Fibroblast of the aortic adventitia (primary cell): ENCODE measurements at places on chromosomes 16 and 17.

GRCh38 chr17:57655553-57655952, 89.5 kb downstream of the CCDC182 start:
- no peak for DNase-seq

GRCh38 chr17:83004791-83005380, 74.5 kb upstream of the METRNL start:
- no peak for DNase-seq

DNA sequence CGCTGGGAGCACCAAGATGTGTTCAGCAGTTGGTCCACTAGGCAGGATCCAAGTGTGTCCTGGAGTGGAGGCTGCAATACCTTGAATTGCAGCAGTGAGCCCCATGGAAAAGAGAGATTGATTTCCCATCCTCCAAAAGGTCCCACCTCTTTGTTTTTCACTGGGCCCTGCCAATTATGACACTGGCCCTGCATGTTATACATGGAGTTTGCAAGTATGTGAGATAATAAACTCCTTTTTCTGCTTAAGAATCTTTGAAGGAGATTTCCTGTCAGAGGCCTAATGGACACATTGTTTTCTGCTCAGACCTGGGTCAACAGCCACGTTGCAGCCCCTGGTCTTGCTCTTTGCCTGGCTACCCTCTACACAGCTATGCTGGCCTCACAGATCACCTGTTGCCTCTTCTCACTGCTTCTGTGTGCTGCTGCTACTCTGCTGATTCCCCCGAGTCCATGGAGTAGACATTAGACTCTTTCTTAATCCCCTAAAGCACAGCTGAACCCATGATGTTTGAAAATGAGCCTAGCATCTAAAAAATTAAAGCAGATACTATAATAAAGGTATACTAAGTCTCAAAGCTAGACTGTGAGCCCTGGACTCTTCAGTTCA, 341.9 kb upstream of the CDH11 start:
- DNase-seq = no peak

DNA sequence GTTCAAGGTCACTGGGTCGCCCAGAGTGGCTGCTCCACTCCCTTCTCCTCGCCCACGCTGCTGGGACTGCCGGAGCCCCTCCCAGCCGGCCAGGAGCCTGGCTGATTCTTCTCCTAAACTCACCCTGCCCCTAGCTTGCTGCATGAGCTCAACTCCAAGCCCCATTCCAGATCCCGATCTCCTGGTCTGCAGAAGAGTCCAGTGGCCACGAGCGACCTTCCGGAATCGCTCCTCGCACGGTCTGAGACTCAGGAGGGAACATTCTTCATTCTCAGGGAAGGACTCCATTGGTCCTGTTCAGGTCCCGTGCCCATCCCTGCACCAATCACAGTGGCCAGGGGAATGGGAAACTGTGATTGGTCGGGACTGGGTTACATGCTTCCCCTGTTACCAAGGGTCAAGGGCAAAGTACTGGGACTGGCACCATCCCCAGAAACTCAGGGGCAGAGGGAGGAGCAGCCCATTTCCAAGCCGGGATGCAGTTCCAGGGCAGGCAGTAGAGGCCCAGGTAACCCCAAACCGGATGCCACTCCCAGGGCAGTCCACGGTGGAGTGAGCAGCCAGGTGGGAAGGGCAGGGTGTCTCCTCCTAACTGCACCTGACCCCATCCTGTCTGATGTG, 24.5 kb upstream of the CIBAR2 start:
- DNase-seq = peak; percentile 58

DNA sequence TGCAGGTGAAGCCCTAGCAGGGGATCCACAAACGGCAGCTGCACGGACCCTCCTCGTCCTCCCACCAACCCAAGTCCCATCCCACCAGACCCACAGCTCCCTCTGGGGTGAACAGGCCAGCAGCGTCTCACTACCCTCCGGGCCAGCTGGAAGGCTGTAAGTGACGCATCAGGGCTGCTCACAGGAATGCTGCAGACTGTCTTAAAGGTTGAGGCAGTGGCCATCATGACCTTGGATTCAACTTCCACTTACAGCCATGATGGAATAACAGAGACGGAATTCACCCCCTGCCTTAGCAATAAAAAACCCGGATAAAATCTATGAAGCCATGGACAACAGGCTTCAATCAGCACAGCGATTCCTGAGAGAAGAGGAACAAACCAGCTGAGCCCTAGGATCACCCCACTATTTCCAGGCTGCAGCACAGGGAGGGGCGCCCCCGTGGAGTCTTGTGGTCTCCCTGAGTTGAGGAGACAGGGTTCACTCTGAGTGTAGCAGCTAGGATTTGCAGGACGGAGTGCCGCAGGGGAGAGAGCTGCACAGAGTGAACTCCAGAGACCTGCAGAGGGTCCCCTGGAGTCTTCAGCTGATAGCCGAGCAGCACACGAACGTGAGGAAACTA, 10.5 kb downstream of the FAM83G start:
- DNase-seq = no peak

GRCh38 chr17:9998060-9998459, 93.0 kb upstream of the RCVRN start:
- DNase-seq = peak; percentile 14

DNA sequence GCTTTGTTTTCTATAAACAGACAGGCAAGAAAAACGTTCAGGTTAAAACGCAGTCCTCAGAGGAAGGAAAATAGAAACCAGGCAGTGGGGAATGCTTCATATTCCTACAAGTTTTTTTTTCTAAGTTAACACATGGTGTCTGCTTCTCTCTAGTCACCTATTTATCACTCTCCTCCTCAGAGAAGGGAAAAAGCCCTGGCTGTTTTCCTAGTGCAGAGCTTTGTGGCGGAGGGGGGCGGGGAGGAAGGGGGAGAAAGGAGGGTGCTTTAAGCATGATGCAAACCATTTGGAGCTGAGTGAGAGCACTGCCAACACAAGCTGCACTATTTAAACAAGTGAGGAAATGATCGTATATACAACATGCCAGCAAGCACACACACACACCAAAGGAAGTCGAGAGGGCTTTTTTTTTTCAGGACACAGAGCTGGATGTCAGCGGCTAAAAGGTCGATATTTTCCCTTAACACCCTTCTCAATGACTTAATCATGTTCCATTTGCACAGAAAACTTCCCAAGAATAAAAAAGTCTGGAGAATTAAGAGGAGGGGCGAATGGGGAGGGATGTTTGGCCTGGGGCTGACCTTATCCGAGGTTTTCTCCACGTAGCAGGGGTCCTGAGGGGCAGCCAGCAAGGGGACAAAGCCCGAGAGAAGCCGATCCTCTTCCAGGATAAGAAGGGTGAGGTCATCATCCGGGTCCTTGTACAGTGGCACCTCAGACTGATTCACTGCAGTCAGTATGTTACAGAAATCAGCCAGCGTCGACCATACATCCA, 117.4 kb downstream of the HIC1 start:
- DNase-seq = peak; percentile 99

GRCh38 chr17:49496183-49496866, 1.2 kb downstream of the NGFR start:
- DNase-seq = peak; percentile 37

- DNase-seq = peak; percentile 30
Measured at GRCh38 chr16:67942200-67942509, 1.8 kb downstream of the LCAT start.

- DNase-seq = peak; percentile 40
Measured at GRCh38 chr17:20934288-20934687, 108.5 kb downstream of the USP22 start.

DNA sequence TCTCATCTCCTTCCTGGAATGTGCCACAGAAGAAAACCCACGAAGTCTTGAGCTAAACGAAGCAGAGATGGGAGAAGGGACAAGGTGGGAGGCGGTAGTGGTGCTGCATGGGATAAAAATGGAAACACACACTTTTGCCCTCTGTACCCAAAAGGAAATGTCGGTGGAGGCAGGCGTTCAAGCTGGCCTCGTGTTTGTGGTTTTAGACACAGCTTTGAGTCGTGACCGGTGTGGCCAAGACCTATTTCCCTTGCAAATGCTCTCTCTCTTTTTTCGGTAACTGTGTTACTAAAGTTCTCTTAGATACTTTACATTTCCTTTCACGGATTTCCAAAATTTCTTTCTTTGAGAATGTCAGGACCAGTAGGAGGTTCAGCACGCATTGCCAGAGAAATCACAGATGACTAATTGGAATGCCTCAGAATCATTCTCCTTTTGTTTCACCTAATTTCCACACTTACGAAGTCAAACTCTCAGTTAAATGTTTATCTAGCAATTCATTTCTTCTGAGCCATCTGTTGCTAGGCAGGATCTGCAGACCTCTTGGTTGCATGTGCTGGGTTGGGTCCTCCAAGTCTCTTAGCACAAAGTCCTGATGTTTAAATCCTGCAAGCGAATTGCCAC, 412.3 kb downstream of the MAF start:
- DNase-seq = no peak

- no peak for DNase-seq
Measured at GRCh38 chr17:78734793-78735641, 47.1 kb downstream of the CYTH1 start.
